Hair follicular keratinocyte (primary cell): ENCODE measurements at places on chromosomes 4 and X. TPM values are rescaled to one million over a fixed set of nuclear protein-coding genes. Genes with fewer than 3 reads are reported as not detected.

The ARMCX1 gene
- 19.4 and 24.8 TPM in 2 replicates for total RNA-seq

The TSPAN7 gene
- total RNA-seq, result 0.86 and 2.1 TPM in 2 replicates

The NR3C2 gene
- under 0.01 TPM in 1 of 2 replicates, not detected in the other for total RNA-seq

The LRIT3 gene
- total RNA-seq, result 0.11 TPM in 1 of 2 replicates, not detected in the other
